ENCODE measurements at places on chromosomes 13 and 19. TPM values are rescaled to one million over a fixed set of nuclear protein-coding genes. Genes with fewer than 3 reads are reported as not detected.

Gene FGF14
- total RNA-seq = not detected

Gene KIR3DL2
- total RNA-seq = not detected

Gene OLFM2
- 12.3 TPM for total RNA-seq

Gene GJB6
- total RNA-seq = not detected

Gene PRKCG
- total RNA-seq = 5.8 TPM

Gene NLRP4
- not detected for total RNA-seq

Measured in A549 treated with CpdA at 1 μM for 4 hours (cell line).